T1000 (cell line): ENCODE measurements at places on chromosomes 1 and 21.

DNA sequence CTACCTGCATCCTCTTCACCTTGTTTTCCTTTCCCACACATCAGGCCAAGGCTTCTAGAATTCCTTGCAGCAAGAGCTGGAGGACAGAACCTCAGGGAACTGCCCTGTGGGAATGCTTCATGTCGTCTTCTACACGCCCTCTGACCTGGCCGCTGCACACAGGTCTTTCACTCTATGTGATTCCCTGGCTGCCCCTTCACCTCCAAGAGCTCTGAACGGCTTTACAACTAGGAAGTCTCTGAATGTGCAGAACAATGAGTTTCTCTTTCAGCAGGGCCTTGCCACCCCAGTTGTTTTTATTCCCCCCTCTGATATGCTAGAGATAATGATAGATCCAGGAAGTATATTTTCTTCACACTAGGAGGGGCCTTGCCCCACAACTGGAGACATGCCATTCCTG lies 142.6 kb downstream of the CLIC6 start:
- DNase-seq, result no peak

DNA sequence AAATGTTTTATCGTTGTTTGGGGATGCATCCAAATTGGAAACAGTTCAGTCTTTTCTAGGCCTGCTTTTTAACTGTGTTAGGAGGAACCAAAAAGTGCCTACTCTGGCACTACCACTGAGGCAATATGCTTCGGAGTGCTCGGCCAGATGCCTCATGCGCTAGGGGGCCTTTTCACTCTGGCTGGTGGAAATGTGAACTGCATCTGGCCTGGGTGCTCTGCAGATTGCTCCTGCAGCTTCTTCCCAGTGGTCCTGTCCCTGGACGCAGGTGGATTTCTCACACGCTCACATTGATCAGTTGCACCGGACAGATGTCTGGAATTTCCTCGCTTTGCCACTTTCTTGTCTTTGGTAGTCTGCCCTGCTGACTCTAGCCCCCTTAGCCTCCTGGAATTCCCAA lies 330.2 kb upstream of the FMN2 start:
- no peak for DNase-seq

DNA sequence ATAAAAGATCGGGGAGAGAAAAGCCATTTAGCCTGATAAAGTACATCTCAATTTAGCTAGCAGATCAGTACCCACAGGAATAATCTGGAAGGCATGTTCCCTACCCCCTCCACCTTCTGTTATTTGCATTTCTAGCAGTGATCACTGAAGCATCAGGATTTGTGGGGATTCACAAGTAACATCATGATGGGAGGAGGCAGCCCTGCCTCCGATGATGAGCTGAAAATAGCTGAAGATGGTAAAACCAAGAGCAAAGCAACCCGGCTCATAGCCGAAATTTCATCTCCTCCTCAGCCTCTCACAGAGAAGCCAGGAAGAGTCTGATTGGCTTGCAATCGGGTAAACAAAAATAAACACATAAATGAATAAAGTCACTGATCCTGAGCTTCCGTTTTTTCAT lies 2.4 kb downstream of the CCSAP start:
- no peak for DNase-seq

- no peak for DNase-seq
These were observed 21.1 kb downstream of the ESRRG start for GRCh38 chr1:216702170-216702569.

- peak; percentile 52 for DNase-seq
These were observed at the start of gene ATP8B2 for GRCh38 chr1:154324669-154325582. Gene ATP8B2, plus strand, starts transcription at chr1:154325525. Its CDS starts 2,617 bp downstream, at chr1:154328142.

- no peak for DNase-seq
These were observed 187.0 kb upstream of the HP1BP3 start for GRCh38 chr1:20974069-20974468.

- no peak for DNase-seq
These were observed 1331.1 kb downstream of the MRPL39 start for GRCh38 chr21:24276204-24276603.

DNA sequence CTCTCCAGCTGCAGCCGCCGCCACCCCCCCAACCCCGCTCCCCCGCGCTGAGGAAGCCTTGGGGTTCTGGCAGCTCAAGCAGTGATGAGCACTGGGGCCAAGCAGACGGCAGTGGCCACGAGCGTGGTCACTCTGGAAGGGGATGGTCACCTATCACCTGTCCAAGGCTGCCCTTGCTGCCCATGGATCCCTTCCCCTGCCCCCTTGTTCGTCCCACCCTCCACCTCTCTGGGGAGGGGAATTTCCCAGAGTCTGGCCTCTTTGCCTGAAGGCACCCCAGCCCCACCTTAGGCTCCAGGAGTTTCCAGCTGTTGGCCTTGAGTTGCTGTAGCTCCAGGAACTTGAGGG lies 7.2 kb upstream of the SMIM12 start:
- DNase-seq, result no peak

DNA sequence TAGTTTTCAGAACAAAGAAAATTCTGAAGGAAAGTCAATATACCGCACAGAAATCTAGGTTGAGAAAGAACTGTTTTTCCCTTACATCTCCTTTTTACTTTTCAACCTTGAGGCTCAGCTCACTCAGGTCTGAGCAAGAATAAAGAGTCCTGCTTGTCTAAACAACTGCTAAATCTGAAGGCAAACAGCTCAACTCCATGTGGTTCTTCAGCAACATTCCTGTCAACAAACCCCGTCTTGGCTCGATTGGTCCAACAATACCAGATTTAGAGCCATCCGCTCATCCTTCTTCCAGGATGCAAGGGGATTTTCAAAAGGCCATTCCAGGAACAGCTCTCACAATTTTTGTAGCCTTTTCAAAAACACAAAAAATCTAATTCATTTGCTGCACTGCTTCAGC lies 119.8 kb downstream of the HLCS start:
- DNase-seq, result no peak

- DNase-seq, result no peak
These were observed 252.5 kb upstream of the IRF2BP2 start for GRCh38 chr1:234862360-234862943.

GRCh38 chr1:42209526-42210251 lies 45.1 kb upstream of the GUCA2A start:
- DNase-seq, result no peak

- no peak for DNase-seq
These were observed 86.7 kb downstream of the FMN2 start for GRCh38 chr1:240178366-240178765.

- no peak for DNase-seq
These were observed 127.4 kb downstream of the FMN2 start for GRCh38 chr1:240219104-240219503.

DNA sequence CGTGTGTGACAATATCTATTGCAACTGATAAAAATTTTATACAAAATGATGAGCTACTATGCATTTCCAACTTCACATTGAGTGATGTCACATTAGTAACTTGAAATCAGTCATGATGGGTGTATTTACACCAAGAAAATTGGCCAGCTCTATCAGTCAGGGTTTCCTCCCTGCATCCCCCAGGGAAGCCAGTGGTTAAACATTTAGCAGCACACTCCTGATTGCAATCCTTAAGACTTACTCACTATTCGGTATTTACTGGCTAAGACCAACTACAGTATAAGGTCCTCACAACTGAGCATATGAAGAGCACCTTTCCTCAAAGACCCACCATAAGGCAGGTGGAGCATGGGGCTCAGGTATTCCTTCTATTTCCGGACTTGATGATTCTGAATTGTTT lies 41.3 kb upstream of the PTGFRN start:
- DNase-seq, result no peak

- no peak for DNase-seq
These were observed 1.0 kb upstream of the HP1BP3 start for GRCh38 chr1:20787840-20788795.

DNA sequence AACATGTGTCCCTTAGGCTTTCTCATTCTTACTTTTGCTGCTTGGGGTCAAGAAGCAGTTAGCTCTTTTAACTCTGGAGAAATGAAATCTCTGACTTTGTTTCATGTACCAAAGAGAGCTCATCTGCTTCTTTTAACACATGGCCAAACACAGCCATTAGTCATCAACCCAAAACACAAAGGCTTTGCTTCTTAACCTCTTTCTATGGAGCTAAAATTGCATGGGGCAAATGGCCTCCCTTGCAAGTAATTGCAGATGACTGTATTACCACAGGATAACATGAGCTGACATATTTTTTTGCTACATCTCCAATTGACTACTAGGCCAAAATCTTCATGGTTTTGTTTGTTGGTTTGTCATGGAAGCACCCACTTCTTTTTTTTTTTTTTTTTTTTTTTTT lies 300.9 kb downstream of the BRINP3 start:
- no peak for DNase-seq

DNA sequence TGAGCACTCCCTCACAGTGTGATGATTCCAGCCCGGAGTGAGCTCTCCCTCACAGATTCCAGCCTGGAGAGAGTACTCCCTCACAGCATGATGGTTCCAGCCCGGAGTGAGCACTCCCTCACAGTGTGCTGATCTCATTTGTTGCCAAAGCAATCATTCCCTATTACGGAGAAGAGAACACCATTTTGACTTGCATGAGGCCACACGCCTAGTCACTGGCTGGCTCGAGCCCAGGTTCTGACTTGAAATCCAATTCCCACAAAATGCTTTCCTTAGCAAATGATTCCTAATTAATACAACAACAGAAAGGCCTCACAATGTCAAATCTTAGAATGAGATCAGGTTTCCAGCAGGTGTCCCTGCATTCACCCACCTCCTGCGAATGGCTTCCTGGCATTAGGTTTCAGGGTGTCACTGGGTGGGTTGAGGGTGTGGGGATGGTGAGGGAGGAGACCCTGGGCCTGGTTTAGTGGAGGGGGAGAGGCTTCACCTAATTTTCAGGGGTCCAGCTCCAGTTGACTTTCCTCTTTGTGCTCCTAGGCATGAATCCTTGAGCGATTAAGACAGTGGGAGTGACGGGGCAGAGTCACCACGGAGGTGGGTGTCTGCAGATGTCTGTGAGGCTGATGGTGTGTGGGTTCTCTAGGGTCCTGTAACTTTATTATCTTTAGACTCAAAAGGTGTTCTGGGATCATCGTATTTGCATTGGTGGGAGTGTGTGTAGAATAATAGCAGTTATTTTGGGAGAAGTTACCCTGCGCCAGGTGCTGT lies 158.5 kb downstream of the KCNJ6 start:
- no peak for DNase-seq

GRCh38 chr1:173427146-173428054 lies 49.7 kb upstream of the PRDX6 start:
- no peak for DNase-seq

- DNase-seq, result no peak
These were observed 10.7 kb downstream of the CHI3L2 start for GRCh38 chr1:111238056-111238795.

- no peak for DNase-seq
These were observed 600.6 kb downstream of the AJAP1 start for GRCh38 chr1:5254975-5255374.

DNA sequence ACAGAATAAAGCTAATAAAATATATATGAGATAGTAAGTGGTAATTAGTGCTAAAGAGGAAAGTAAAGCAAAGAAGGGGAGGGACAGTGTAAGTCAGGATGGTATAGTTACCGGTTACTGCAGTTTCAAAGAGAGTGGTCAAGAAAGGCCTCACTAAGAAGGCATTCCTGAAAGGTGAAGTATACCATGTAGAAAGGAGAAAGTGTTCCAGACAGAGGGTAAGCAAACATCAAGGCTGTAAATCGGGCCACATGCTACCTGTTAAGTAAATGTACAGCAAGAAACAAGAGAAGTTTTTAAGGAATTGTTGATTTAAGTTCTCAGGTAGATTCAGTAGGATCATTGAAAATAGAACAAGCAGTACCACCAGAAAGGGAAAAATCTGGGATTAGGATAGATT lies 9.7 kb downstream of the DESI2 start:
- no peak for DNase-seq

DNA sequence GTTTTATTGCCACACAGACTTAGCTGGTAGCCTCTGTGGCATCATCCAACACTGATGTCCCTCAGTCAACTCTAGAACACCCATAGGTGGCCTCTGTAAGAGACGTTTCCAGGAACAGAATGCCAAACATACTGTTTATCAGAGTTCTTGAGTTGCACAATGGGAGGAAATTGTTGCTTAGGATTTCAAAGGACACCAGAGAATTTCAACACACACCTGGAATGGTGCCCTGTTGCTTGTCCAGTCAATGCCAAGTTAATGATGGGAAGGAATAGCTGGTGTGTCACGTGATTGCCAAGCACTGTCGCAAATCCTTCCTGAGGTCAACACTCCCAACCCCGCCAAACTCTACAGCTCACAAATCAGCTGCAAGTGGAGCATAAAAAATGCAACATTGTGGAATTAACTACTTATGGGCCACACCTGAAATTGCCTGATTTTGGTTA lies 28.6 kb upstream of the DUSP23 start:
- no peak for DNase-seq

DNA sequence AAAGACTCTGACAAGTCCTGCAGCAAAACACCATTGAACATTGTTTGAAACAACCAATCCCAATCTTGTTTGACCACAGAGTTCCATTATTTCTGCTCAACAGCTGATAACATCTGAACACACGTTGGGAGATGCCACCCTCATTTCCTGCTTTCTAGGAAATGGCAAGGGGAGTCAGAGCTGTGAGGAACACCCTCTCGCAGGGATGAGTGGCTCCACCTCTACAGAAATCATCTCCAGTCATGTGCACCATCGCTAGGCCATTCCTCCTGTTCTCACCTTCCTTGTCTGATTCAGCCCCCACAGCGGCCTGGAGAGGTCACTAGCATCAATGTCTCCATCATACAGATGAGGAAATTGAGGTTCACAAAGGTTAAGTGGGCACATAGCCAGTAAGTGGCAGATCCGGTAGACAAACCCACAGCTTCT lies 22.4 kb upstream of the RUNX3 start:
- no peak for DNase-seq

DNA sequence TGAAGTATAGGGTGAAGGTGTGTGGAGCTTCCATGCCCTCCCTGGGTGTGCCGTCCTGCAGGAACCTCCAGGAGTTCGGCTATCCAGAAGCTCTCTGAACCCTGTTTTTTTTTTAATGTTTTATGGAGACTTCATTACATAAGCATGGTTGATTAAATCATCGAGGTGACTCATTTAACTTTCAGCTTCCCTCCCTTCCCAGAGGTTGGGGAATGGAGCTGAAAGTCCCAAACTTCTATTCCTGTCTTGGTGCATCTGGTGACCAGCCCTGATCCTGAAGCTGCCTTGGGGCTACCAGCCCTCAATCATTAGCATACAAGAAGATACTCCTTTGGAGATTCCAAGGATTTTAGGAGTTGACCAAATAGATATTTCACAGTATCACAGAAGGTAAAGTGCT lies 9.5 kb downstream of the RRP15 start:
- DNase-seq, result no peak

- DNase-seq, result no peak
These were observed 48.6 kb upstream of the GPR52 start for GRCh38 chr1:174399211-174399610.

GRCh38 chr1:24635195-24635843 lies 7.8 kb upstream of the SRRM1 start:
- no peak for DNase-seq

DNA sequence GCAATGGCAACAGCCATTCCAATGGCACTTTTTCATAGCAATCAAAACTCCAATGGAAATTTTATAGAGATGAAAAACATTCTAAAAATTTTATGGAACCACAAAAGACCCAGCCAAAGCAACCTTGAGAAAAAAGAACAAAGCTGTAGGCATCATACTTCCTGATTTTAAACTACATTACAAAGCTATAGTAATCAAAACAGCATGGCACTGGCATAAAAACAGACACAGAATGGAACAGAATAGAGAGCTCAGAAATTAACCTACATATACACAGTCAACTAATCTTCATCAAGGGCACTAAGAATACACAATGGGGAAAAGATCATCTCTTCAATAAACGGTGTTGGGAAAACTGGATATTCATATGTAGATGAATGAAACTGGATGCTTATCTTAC lies 401.5 kb downstream of the NPHP4 start:
- no peak for DNase-seq
